IMR-90 (cell line): ENCODE measurements at places on chromosomes 3 and 15.
A peak's percentile ranks its signal among the peaks of the same experiment; 100 is the strongest.

- H3K36me3 ChIP-seq, result no peaks in the 10 kb centered on the region
- no peak within 1 kb of the TSS; the same call in 1 of the 2 replicates for H3K4me3 ChIP-seq
- peaks cover 9% of the 10 kb centered on the region for H3K4me1 ChIP-seq
- peaks cover 61% of the 10 kb centered on the region for H3K27me3 ChIP-seq
These were observed at the start of gene GATA2 for GRCh38 chr3:128492671-128493569. GATA2 (minus strand) TSS chr3:128493201; CDS start chr3:128487031, 6,170 bp downstream.

- H3K4me3 ChIP-seq, result no peak overlapping the region
- no peaks in the 10 kb centered on the region for H3K27me3 ChIP-seq
- DNase-seq, result no peak
- no peaks in the 10 kb centered on the region for H3K4me1 ChIP-seq
- H3K36me3 ChIP-seq, result no peaks in the 10 kb centered on the region
- H3K27ac ChIP-seq, result no peak overlapping the region
These were observed 234.7 kb upstream of the LYSMD4 start for GRCh38 chr15:99967841-99968371.

DNA sequence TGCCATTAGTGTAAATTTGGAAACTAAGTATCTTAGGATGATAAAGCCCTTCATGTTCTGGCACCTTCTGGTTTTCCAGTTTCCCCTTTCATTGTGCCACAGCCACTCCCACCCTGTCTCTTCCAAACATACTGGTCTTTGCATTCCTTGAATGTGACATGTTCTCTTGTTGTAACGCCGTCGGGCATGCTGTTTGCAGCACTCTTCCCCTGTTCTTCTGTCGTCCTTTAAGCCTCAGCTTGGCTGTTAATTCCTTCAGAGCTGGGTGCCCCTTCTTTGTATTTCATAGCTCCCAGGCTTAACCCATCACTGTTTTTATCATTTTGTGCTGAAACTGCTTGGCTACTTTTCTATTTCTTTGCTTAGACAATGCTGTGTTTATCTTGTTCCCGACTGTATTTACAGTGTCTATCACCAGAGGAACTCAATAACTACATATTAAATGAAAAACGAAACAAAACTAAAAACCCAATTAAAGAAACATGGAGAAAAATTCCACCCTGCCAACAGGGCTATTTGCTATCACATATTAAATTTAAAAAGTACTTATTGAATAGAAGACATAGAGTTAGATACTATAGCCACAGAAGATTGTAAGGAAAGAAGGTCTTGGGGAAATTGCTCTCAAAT, 95.4 kb upstream of the KCNAB1 start:
- peak overlapping the region; percentile 28; the same call in 1 of the 2 replicates for H3K4me3 ChIP-seq
- DNase-seq, result peak; percentile 8
- no peaks in the 10 kb centered on the region for H3K4me1 ChIP-seq
- H3K36me3 ChIP-seq, result no peaks in the 10 kb centered on the region

- no peaks in the 10 kb centered on the region for H3K27me3 ChIP-seq
- no peak for DNase-seq
- no peaks in the 10 kb centered on the region for H3K36me3 ChIP-seq
- no peak overlapping the region for H3K27ac ChIP-seq
These were observed 697.5 kb upstream of the CBLB start for GRCh38 chr3:106566277-106566676.

DNA sequence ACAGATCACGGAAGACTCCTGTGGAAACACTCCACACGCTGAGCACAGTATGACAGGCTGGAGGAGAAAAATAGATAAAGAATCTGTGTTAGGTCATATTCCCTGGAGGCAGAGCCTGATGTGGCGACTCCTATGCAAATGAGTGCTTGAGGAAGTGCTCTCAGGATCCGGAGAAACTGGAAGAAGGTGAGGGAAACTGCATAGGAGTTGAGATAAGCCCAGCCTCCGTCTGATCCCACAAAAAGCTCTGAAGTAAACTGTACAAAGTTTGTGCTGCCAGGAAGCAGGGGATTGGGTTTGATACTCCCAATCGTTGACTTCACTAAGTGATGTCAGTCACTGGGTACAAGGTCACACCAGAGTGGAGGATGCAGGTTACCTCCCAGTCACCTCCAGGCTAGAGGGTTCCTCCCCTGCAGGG, 33.4 kb downstream of the OSBPL10 start:
- H3K4me3 ChIP-seq, result no peak overlapping the region
- peaks cover 3% of the 10 kb centered on the region for H3K4me1 ChIP-seq
- no peaks in the 10 kb centered on the region for H3K36me3 ChIP-seq
- no peaks in the 10 kb centered on the region for H3K27me3 ChIP-seq

DNA sequence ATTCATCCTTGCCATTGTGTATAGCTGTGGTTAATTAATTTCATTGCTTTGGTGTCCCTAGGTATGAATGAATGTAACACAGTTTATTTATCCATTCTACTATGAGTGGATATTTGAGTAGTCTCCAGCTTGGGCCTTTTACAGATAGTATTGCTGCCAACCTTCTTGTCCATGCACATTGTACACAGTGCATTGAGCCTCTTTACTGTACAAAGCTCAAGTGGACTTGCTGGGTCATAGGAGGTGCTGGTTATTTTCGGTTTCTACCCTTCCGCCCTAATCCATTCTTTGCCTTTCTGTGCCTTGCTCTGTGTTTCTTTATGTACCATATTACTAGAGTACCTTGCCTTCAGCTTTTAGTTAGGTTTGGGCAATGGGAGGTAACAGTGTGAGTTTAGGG, 60.7 kb downstream of the DUT start:
- no peak overlapping the region for H3K4me3 ChIP-seq
- H3K27me3 ChIP-seq, result no peaks in the 10 kb centered on the region
- no peak overlapping the region for H3K27ac ChIP-seq
- H3K4me1 ChIP-seq, result peaks cover 22% of the 10 kb centered on the region
- no peak for DNase-seq

- H3K27me3 ChIP-seq, result no peaks in the 10 kb centered on the region
- peak; percentile 88 for DNase-seq
- H3K36me3 ChIP-seq, result no peaks in the 10 kb centered on the region
- no peak overlapping the region for H3K4me3 ChIP-seq
- H3K27ac ChIP-seq, result peak overlapping the region; percentile 3
These were observed 91.7 kb upstream of the FGF12 start for GRCh38 chr3:192819001-192819569.

DNA sequence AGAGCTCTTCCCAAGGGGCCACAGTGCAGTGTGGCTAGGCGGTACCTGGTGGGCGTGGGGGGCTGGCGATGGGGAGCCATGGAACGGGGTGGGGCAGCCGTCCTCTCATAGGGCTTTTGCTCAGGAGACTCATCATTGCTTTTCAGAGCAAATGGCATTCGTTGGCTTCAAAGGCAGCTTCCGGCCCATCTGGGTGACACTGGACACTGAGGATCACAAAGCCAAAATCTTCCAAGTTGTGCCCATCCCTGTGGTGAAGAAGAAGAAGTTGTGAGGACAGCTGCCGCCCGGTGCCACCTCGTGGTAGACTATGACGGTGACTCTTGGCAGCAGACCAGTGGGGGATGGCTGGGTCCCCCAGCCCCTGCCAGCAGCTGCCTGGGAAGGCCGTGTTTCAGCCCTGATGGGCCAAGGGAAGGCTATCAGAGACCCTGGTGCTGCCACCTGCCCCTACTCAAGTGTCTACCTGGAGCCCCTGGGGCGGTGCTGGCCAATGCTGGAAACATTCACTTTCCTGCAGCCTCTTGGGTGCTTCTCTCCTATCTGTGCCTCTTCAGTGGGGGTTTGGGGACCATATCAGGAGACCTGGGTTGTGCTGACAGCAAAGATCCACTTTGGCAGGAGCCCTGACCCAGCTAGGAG, 40.8 kb downstream of the MESD start:
- no peak for DNase-seq
- no peak overlapping the region for H3K27ac ChIP-seq
- no peaks in the 10 kb centered on the region for H3K27me3 ChIP-seq
- H3K4me1 ChIP-seq, result peaks cover 4% of the 10 kb centered on the region; the same call in 1 of the 2 replicates
- peaks cover 78% of the 10 kb centered on the region for H3K36me3 ChIP-seq

DNA sequence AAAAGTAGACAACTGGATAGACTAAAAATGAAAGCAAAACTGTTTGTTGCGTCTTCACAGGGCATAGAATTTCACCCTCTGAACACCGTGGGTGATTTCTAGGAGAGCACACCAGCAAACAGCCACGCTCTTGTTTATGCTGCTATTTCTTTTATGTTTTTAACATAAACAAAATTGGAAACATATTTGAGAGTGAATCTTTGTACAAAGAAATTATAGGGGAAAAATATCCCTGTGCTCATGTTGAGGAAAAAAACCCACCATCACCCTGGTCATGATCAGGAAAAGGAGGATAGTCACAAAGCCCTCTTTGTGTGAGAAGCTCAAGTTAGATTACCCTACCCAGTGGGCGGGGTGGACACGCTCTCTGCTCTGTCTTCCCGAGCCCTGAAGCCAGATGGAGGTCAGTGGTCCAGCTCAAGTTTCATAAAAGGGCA, 313.3 kb downstream of the SATB1 start:
- no peaks in the 10 kb centered on the region for H3K36me3 ChIP-seq
- H3K27me3 ChIP-seq, result no peaks in the 10 kb centered on the region
- DNase-seq, result peak; percentile 29
- no peak overlapping the region for H3K27ac ChIP-seq
- no peaks in the 10 kb centered on the region for H3K4me1 ChIP-seq
- H3K4me3 ChIP-seq, result no peak overlapping the region

DNA sequence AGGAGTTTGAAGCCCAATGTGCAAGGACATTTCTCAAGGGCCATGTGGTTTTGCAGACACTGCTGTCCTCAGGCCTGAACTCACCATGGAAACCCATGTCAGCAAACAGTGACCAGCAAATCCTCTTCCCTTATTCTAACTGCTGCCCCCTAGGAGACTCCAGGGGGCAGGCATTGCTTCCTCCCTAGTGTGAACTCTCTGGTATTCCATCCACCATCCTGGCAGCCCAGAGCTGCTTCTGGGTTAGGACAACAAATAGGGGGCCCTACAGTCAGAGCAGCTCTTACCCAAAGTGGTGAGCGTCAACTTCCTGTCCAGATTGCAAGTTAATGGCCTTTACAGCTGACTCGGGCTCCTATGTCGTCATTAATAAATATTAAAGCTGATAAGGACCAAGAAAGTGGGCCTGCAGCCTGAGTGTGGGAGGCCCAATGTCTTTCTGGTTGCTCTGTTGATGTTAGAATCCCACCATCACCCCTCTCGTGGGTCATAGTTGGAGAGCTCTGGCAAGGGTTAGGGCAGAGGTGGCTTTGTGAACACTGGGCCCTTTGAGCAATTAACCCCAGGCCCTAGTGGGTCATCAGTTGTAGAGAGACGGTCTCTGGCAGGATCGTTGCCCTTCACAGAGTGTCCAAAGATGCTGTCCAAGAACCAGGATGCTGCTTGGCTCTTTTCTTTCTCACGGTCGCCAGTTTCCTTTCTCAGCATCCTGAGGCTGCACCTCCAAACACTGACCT, 41.5 kb downstream of the TGM4 start:
- peaks cover 4% of the 10 kb centered on the region; the same call in 1 of the 2 replicates for H3K36me3 ChIP-seq
- H3K4me1 ChIP-seq, result no peaks in the 10 kb centered on the region
- no peaks in the 10 kb centered on the region for H3K27me3 ChIP-seq
- DNase-seq, result peak; percentile 25

- peaks cover 89% of the 10 kb centered on the region for H3K27me3 ChIP-seq
- H3K27ac ChIP-seq, result no peak overlapping the region
- H3K4me1 ChIP-seq, result peaks cover 4% of the 10 kb centered on the region; the same call in 1 of the 2 replicates
- H3K4me3 ChIP-seq, result no peak overlapping the region
These were observed 81.8 kb downstream of the NR2F2 start for GRCh38 chr15:96412045-96412905.

- no peaks in the 10 kb centered on the region for H3K27me3 ChIP-seq
- DNase-seq, result peak; percentile 1
- H3K36me3 ChIP-seq, result no peaks in the 10 kb centered on the region
- no peak overlapping the region for H3K4me3 ChIP-seq
- no peaks in the 10 kb centered on the region for H3K4me1 ChIP-seq
- H3K27ac ChIP-seq, result no peak overlapping the region
These were observed 292.0 kb upstream of the SUCLG2 start for GRCh38 chr3:67946436-67946835.

DNA sequence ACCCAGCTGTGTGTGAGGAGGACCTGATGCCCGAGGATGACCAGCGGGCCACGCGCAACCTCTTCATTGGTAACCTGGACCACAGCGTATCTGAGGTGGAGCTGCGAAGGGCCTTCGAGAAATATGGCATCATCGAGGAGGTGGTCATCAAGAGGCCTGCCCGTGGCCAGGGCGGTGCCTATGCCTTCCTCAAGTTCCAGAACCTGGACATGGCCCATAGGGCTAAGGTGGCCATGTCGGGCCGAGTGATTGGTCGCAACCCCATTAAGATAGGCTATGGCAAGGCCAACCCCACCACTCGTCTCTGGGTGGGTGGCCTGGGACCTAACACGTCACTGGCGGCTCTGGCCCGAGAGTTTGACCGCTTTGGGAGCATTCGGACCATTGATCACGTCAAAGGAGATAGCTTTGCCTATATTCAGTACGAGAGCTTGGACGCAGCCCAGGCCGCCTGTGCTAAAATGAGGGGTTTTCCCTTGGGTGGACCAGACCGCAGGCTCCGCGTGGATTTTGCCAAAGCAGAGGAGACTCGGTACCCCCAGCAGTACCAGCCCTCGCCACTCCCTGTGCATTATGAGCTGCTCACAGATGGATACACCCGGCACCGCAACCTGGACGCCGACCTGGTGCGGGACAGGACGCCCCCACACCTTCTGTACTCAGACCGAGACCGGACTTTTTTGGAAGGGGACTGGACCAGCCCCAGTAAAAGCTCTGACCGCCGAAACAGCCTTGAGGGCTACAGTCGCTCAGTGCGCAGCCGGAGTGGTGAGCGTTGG, 1.5 kb downstream of the RBM15B start:
- H3K4me1 ChIP-seq, result peaks cover 29% of the 10 kb centered on the region
- H3K27ac ChIP-seq, result peak overlapping the region; percentile 15; the same call in 1 of the 2 replicates
- DNase-seq, result no peak
- peak overlapping the region; percentile 70 for H3K4me3 ChIP-seq
- peaks cover 65% of the 10 kb centered on the region for H3K36me3 ChIP-seq
- no peaks in the 10 kb centered on the region for H3K27me3 ChIP-seq

DNA sequence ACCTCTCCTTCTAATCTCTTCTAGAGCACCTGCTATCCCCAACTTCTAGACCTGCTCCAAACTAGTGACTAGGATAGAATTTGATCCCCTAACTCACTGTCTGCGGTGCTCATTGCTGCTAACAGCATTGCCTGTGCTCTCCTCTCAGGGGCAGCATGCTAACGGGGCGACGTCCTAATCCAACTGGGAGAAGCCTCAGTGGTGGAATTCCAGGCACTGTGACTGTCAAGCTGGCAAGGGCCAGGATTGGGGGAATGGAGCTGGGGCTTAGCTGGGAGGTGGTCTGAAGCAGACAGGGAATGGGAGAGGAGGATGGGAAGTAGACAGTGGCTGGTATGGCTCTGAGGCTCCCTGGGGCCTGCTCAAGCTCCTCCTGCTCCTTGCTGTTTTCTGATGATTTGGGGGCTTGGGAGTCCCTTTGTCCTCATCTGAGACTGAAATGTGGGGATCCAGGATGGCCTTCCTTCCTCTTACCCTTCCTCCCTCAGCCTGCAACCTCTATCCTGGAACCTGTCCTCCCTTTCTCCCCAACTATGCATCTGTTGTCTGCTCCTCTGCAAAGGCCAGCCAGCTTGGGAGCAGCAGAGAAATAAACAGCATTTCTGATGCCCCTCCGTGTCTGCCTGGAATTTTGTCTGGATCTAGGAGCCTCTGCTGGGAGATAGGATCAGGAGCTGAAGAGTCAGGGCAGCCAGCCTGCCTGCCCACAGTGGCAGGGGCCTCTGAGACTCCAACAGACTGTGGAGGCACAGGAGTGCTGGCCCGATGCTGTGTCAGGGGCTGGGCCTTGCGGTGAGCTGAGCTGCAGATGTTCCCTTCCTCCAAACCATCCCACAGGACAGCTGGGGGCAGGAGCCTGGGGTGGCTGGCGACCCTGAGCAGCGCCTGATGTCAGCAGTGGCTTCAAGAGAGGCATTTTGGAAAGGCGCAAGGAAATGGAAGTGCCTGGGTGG, 3.0 kb downstream of the ISLR start:
- H3K36me3 ChIP-seq, result no peaks in the 10 kb centered on the region
- H3K27me3 ChIP-seq, result peaks cover 2% of the 10 kb centered on the region; the same call in 1 of the 2 replicates
- peaks cover 37% of the 10 kb centered on the region for H3K4me1 ChIP-seq
- H3K4me3 ChIP-seq, result no peak overlapping the region
- no peak for DNase-seq
